GM10248 (cell line): ENCODE measurements at places on chromosomes 4 and X.

GRCh38 chr4:87026800-87027495, 92.1 kb downstream of the AFF1 start:
- peak; percentile 75 for DNase-seq

GRCh38 chr4:6768539-6768905, 14.0 kb upstream of the KIAA0232 start:
- DNase-seq: no peak

GRCh38 chr4:41360921-41361793, 104.4 kb downstream of the UCHL1 start:
- no peak for DNase-seq

GRCh38 chrX:97609938-97610337, 726.2 kb downstream of the RPA4 start:
- no peak for DNase-seq

DNA sequence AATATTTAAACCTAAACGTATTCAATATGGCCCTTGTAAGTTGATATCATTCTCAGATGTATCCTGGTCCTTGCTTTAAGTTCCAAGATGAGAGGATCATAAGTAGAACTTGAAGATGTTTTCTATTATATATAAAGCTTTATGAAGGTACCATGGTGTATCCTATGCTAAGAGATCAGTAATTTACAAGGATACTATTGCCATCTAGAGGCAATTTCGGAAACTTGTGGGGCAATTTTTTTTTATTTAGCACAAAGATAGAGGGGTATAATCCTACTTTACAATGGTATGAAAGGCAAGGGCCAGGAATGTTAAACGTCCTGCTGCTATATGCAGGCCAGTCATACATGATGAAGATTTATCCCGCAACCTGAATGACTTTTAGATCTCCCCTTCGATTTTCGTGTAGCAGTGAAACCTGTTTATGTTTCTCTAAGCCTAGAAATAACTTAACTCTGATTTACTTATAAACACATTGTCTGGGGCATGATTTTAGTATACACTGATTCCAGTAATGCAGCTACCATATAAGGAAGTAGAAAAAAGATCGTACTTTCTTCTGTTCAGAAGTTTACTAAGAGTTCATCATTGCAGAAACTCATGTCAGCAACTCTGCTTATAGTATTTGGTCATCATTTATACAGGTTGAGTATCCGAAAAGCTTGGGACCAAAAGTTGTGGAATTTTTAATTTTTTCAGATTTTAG, 2.6 kb downstream of the SLC25A31 start:
- DNase-seq: peak; percentile 56

GRCh38 chr4:100797791-100798190, 280.0 kb upstream of the EMCN start:
- no peak for DNase-seq

DNA sequence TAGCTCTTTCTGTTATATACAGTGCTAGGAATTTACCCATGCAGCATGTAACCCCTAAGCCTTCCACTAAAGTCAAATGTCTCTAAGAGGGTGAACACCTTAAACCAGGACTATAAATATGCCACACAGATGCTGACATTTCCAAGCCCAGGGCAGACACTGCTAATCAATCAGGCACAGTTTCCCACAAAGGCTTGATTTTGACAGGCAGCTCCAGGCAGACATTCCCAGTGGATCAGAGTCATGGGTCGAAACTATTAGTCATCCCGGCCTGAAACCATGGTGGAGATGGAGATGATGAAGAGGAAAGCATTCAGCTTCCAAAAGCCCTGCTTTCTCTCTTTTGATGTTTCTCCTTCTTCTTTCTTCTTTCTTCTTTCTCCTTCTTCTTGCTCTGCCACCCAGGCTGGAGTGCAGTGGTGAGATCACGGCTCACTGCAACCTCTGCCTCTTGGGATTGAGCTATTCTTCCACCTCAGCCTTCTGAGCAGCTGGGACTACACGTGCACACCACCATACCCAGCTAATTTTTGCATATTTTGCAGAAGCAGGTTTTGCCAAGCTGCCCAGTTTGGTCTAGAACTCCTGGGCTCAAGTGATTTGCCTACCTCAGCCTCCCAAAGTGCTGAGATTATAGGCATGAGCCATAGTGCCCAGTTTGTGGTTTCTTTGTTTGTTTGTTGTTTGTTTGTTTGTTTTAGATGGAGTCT, 21.0 kb upstream of the SORCS2 start:
- DNase-seq: no peak

- DNase-seq: no peak
Measured at GRCh38 chrX:40174001-40174853, 76.5 kb upstream of the BCOR start.

DNA sequence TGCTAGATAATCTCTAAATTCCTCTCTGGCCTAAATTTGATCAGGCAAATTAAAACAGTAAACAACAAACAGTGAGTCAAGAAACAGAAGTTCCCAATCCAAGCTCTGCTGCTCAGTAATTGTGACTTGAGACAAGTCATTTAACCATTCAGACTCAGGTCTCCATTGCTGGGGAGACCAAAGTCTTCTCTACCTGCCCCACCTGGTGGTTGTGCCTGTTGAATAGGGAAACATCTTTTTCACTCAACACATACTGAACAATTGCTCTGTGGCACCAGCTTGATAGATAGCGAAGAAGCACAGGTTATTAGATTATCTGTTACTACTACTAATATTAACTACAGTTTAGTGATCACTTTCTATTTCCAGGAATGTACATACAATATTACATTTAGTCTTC, 112.1 kb upstream of the EOLA2 start:
- no peak for DNase-seq

DNA sequence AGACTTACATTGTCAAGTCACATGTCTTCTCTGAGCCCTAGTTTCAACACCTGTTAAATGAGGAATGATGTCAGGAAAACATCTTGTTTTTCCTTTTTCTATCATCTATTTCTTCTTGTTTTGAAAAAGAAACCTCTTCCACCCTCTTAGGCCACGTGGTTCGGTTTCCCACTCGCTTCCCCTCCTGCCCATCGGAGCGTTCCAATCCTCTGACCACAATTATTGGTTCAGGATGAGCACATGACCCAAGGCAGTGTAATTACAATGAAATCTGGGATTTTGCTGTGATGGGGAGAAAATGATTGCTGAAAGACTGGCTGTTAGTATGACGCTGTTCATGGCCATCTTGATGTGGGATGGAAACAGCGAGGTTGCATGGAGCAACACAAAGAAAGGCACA, 186.7 kb downstream of the UNC5C start:
- DNase-seq: no peak

- no peak for DNase-seq
Measured at GRCh38 chr4:159024266-159024665, 78.6 kb upstream of the RAPGEF2 start.

- DNase-seq: no peak
Measured at GRCh38 chr4:78417603-78418002, 134.0 kb upstream of the ANXA3 start.

DNA sequence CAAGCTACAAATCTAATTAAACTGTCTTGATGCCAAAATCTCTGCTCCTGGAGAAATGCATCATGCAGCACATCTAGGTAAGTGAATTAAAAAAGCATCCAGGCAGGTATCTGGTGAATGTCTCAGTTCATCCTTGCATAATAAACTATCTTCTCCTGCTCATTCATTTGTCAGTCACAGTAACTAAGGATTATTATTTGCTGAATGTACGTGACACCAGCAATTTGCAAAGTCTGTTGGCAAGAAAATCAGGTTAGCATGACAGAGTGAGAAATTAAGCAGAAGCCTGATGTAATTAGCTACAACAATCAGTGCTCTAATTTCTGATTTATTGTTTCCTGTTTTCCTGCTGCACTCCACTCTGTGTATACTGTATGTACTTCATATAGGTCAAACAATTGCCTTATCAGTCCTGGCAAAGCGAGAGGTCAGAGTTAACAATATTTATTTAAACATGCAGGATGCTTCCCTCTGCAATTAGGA, 213.6 kb downstream of the FBXO8 start:
- no peak for DNase-seq

DNA sequence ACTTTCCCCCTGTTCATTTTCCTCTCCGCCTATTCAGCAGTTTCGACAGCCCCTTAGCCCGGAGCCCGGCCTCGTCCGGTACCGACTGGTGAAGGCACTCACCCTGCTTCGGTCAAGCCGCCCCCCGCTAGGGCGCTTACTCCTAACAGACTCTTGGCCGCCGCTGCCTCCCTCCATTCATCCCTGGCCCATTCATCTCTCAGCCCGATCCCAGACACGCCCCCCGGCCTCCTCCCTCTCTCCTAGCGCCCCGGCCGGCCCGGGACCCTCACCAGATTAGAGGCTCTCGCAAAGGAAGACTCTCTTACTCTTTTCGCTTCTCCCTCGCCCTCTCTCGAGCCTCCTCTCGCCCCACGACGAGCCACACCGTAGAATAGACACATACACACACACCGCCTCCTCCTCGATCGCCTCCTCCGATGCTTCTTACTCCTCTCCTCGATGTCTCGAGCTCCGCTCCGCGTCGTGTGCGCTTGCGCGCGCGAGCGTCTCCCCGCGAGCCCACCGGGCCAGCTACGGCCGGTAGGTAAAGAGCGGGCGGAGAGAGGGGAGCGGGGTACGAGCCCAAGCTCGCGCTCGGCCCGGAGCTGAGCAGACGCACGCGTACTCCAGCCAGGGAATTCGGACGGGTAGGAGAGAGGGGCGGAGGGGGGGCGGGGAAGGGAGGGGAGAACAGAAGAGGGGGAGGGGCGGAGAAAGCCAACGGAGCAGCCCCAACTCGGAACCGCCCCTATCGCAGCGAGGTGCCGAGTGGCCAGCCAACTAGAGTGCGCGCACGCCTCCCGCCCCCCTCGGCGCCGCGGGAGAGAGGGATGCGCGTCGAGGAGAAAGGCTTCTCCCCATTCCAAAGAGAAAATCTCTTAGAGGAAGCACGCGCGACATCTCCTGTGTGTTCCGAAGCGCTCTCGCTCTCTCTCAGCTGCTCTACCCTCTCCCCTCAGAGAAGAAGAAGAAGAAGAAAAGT, at the start of gene WNK3:
TSS of gene WNK3 (minus strand) at position 633 of the 964 bp plus-strand sequence.
- peak; percentile 32 for DNase-seq

- no peak for DNase-seq
Measured at GRCh38 chr4:69984030-69984443, 11.7 kb upstream of the STATH start.

DNA sequence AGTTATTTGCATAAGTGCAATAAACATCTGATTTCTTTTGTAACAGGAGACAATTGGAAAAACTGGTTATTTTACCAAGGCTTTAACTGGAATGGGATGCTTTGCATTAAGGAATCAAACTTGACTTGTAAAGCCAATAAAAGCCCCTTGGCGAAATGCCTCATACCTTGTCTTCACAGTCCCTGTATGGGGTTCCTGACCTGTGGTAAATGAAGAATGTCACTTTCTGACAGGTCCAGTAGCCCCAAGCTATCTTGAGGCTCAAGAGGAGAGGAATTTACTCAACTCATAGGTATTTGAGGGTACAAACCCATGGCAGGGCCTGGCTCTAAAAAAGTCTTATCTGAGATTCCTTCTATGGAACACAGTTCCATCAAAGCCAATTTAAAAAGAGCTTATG, 78.0 kb downstream of the ACOX3 start:
- no peak for DNase-seq

DNA sequence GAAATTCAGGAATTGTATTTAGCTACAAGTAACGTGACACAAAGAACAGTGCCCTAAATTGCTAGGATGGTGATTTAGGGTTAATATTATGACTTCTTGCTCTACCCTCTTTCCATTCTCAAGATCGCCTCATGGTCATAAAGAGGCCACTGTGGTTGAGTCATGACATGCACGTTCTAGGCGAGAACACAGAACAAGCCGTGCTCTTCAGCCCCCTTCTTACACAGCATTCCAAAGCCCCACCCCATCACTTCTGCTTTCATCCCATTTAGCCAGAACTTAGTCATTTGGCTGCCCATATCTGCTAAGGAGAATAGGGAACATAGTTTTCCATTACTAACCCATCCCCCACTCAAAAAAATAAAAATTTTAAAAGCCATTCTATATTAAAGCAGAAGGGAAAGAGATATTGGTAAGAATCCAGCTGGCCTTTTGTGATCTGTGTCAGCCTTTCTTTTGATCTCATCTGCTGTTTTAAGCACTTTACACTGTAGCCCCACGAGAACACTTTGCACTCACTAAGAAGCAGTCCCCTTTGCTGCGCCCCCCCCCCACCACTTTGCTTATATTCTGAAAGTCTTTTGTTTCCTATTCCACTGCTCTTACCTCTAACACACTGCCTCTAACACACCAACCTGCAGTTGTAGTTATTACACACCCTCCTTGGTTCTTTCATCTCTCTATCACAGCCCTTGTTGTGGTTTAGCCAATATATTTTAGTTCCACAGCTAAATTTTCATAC, 28.4 kb downstream of the NPNT start:
- DNase-seq: no peak

GRCh38 chr4:171812665-171813525, at the start of gene GALNTL6:
Gene GALNTL6, plus strand, starts transcription at chr4:171813404.
- DNase-seq: peak; percentile 8

GRCh38 chr4:143084566-143084965, 100.2 kb upstream of the USP38 start:
- no peak for DNase-seq

DNA sequence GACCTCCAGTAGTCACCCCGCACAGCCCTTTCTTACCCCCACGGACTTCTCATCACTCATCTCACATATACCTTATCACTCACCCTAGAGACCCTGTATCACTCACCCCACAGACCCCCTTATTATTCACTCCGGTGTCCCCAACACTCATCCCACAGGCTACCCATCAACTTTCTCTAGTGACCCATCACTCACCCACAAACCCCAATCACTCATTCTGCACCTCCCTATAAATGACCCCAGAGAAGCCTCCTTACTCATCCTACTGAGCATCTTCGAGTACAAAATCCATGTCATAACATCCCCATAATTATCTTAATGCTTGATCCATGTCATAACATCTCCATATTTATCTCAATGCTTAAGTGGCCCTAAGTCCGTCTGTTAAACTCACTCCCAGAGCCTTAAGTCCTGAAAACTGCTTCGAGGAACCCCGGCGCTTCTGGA, 934 bp downstream of the ZNF41 start:
- DNase-seq: no peak

DNA sequence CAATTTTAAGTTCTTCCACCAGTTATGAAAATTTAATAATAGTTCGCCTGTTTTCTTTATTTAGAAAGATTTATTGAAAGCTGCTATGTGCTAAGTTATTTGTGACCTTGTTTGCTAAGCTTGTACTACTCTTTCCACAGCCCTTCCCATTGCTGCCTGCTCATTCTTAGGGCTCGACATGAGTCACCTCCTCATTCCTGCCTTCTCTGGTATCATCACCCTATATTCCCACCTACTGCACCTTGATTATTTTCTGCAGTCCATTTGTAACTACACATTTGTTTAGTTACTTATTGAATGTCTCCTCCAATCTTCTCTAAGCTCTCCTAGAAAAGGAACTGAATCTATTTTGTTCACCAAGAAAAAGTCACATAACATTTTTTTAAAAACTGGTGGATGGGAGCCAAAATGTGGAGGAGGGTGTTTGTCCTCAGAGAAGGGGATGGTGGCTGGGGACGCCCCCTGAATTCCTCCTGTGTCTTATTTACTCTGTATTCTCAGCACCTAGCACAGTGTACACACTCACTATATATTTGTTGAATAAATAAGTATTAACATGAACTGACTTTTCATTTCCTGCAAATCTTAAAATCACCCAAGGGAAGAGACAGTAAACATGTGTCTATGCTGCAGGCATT, 3.7 kb upstream of the RAB9A start:
- no peak for DNase-seq

GRCh38 chr4:6093671-6094070, 75.4 kb upstream of the C4orf50 start:
- DNase-seq: no peak
